GM13976 (cell line): ENCODE measurements at places on chromosomes 1 and 21.

DNA sequence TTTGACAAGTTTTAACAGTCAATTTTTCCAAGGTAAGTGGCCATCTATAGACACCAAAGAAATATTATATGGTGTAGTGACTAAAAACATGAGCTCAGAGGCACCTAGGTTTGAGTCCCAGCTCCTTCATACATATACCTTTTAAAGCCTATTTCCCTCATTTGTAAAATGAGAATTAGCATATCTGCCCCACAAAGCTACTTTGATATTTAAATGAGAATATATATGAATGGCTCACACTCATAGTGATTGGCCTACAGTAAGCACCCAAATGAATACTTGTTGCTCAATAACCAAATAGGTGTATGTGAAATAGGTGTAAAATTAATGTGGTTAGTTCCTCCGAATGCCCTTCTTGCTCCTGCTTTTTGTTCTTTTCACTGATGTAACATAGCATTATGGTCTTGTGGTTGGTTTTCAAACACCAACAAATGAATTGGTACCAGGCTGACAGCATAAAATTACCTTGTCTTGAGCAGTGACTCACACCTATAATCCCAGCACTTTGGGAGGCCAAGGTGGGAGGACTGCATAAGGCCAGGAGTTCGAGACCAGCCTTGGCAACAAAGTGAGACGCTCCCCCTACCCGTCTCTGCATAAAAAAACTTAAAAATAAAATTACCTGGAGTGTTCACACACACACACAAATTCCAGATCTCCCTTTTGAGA lies 25.3 kb downstream of the CNIH4 start:
- no peak for DNase-seq

- DNase-seq = no peak
These were observed 2.1 kb downstream of the PTGER3 start for GRCh38 chr1:71045463-71046028.

DNA sequence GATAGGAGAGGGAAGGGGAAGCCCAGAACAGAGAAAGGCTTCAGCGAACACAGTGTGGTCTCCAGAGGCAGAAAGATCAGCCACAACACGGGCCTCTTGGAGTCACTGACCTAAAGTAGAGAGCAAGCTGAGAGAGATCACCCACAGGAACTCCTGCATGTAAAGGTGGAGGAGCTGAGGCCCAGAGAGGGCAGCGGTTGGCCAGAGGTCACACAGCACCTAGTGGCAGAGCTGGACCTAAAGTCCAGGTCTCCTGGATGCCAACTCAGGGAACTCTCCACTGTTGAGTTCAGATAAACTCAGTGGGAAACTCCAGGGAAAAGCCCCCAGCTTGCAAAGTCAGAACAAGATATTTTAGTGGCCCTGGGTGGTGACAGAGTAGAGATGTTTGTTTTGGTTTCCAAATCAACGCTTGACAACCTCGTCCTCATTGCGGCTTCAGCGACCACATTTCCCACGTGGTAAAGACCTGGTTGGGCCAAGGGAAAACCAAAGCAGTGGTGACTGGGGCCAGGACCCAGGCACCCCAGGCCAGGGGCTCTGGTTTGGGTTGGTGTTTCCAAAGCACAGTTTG lies 4.6 kb downstream of the IFFO2 start:
- DNase-seq = peak; percentile 87

- no peak for DNase-seq
These were observed 148.9 kb downstream of the RHOU start for GRCh38 chr1:228884196-228884595.

- peak; percentile 9 for DNase-seq
These were observed 507.9 kb downstream of the PLA2G4A start for GRCh38 chr1:187336441-187337168.

DNA sequence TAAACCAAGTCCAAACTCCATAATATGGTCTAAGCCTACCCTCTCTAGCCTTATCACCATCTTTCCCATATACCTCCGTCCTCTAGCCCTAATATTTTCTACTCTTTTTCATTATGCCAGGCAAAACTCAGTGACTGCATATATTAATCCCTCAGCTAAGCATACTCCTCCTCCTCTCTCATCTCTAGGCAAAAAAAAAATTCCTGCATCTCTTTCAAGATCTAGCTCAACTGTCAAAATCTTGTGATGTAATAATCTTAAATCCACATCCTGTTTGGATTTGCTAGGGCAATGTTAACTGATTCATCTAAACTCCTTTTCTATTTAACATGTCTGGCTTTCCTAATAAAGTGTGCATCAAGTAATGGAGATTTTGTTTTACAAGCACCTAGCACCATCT lies 20.4 kb downstream of the PRPF38A start:
- DNase-seq = no peak

DNA sequence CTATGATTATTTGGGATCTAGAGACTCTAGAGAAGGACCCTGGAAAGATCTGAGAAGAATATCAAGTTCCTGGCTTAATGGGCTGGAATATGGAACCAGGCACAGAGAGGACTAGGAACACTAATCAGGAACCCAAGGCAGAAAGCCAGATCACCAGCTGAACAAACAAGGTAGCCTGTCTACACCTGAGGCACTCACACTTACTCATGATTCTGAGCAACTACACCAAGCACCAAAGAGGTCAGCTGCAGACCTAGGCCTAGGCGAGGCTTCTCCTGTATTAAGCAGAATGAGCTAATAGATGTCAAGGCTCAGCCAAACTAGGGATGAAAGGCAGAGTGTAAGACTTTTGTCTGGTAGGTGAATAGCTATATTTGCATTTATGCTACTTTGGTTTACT lies 368.1 kb downstream of the LTN1 start:
- no peak for DNase-seq

DNA sequence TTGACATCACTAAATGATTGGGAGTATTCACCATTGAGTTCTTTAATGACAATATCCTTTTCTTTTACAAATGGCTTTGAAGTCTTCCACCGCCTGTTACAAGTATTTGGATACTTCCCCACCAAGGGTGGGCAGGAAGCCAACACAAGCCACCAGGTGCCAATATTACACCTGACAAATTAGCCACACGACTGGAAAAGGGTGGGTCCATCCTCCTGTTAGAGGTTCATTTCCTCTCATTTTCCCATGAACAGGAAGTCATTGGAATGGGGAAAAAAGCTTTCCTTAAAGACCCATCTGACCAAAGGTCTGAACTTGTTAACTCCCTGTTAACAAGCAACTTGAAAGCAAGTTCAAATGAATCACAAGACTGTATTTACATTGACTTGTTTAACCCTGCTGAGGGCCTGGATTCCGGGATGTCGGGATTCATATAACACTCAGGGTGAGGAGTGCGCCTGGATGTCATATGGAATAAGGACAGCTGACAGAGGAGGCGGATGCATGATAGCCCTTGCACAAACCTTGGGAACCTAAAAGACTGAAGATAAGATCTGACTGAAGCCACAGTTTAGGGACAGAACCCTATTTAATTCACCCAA lies 40.5 kb upstream of the PROX1 start:
- no peak for DNase-seq

GRCh38 chr1:12594966-12595756 lies 22.8 kb downstream of the DHRS3 start:
- no peak for DNase-seq

DNA sequence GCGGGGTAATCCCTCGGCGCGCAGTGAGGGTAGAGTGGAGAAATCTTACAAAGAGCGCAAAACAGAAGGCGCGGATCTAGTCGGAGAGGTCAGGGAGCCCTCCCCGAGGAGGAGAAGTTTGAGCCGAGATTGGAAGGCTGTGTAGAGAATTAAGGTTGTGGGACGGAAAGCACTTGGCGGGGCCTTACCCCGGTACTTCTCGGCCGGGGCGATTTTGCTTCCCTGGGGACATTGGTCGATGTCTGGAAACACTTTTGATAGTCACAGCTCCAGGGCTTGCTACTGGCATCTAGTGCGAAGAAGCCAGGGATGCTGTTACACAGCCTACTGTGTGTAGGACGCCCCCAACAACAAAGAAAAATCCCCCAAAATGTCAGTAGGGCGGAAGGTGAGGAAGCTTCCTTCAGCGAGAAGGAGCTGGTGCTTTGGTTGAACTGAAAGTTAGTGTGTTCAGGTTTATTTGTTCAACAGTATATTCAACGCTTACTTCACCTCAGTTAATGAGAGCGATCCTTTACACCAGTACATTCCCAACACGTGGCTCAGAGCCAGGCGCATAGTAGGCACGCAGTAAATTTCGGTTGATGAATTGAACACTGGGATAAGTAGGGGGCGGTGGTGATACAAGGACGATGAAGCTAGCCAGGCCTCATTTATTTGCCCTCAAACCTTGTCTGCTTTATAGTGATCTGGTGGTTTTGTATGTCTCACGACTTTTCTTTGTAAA lies 807 bp downstream of the CEP85 start:
- DNase-seq = peak; percentile 46

DNA sequence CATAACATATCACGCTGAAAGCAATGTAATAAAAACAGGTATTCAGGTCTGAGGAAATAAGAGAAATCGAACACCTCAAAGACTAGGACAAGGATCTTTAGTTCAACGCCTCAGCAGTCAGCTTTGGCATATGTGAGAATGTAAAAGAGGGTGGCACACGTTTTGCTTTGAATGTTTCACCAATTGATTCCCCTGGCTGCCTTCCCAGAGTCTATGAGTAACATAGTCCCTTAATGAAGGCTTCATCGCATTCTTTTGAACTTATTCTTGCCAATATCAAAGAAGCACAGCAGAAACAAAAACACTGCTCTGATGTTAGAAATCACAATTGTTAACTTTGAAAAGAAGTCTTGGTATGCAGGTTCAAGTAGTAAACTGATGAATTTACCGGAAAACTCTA lies 764.8 kb downstream of the ADGRL2 start:
- DNase-seq = no peak

DNA sequence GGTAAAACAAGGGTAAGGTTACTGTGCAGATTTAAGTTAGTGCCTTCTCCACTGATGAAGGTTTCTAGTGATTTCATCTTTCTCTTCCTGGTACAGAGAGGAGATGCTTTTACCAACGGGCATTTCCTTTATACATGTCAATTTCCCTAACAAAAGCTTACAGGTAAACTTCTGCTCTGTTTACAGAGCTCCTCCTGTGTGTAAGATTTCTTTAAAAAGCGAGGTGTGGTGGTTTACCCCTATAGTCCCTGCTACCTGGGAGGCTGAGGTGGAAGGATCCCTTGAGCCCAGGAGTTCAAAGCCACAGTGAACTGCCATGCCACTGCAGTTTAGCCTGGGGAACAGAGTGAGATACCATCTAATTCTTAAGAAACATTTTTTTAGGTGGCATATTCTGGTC lies 40.7 kb upstream of the GORAB start:
- no peak for DNase-seq

- DNase-seq = no peak
These were observed 36.5 kb downstream of the SMYD3 start for GRCh38 chr1:246470585-246470984.

- no peak for DNase-seq
These were observed 45.5 kb downstream of the LPAR3 start for GRCh38 chr1:84847253-84848250.

- DNase-seq = no peak
These were observed 159.8 kb downstream of the TGFBR3 start for GRCh38 chr1:91725989-91726721.

GRCh38 chr1:34398916-34399275 lies 222.2 kb downstream of the C1orf94 start:
- DNase-seq = no peak

- no peak for DNase-seq
These were observed 445.3 kb downstream of the RWDD3 start for GRCh38 chr1:95679262-95679661.

DNA sequence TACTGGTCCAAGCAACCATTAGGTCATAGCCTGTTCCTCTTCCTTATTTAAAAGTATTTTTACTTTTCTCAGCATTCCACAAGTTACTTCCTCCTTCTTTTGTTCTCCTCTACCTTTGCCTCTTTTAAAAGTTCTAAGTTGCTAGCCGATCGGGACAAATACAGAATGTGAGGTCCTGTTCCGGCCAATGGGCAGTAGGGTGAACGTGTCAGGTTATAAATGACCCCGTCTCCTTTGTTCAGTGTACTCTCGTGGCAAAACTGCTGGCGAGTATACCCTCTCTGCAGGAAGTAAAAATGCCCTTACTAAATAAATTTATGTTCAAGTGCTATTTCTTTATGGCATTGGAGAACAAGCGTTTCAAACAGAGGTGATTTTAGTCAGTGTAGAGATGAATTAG lies 2.5 kb downstream of the ADCY10 start:
- DNase-seq = no peak

DNA sequence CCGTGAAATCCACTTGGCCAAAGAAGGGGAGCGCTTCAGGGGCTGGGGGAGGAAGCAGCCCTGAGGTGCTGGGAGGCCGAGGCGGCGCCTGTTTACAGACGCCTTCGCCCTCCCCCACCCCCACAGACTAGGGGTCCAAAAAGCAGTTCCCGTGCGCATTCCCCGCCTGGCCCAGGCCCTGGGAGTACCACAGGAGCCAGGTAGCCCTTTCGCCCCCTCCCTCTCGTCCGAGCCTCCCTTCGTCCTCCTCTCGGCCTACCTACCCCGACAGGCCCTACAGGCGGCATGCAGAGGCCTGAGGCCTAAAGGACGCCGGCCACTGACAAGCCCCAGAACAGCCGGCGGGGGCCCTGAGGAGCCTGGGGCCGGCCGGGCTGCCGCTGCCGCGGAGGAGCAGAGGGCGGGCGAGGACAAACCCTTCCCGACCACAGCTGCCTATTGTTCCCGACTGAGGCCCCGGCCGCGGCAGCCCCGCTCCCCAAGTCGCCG lies 522 bp downstream of the RC3H1 start:
- peak; percentile 47 for DNase-seq

GRCh38 chr1:185720633-185721272 lies 13.4 kb upstream of the HMCN1 start:
- no peak for DNase-seq

DNA sequence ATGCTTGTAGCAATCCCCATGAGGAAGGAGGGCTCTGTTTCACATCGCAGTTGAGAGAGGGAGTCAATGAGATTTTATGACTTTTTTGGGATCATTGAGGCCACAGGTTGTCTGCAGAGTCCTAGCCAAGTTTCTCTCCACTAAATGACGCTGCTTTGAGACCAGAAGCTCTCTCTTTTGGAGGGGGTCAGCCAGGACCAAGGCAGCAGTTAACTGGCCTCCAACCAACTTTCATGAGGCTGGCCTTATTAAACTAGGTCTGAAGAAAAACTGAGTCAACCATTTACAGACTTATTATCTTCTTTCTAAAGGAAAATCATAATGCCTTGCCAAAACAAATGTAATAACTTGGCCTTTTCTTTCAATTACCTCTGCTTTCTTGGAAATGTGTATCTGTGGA lies 8.6 kb downstream of the WLS start:
- no peak for DNase-seq

DNA sequence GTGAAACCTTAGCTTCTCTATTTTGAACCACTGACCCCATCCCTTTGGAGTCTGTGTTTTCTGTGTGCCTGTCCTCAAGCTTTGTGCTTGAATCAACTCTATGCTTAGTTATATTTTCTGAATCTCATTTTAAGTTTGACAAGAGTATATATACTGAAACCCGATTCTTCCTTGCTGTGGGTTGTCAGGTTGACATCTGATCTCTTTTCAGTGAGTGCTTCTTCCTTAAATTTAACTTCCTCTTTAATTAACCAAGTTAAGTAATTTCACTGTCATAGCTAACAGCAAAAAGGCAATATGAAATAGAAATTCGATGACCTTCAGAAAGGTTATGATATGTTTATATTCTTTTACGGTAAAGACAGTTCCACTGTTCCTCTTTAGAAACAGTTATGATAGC lies 69.4 kb downstream of the C1orf21 start:
- DNase-seq = no peak

- no peak for DNase-seq
These were observed 41.8 kb upstream of the PIGC start for GRCh38 chr1:172485626-172486025.

- DNase-seq = peak; percentile 44
These were observed 465.6 kb upstream of the ADGRL4 start for GRCh38 chr1:79472067-79472656.
